ENCODE measurements at places on chromosomes 2 and 18.
A peak's percentile ranks its signal among the peaks of the same experiment; 100 is the strongest.

GRCh38 chr2:209411718-209412117, 12.1 kb upstream of the MAP2 start:
- DNase-seq: no peak

DNA sequence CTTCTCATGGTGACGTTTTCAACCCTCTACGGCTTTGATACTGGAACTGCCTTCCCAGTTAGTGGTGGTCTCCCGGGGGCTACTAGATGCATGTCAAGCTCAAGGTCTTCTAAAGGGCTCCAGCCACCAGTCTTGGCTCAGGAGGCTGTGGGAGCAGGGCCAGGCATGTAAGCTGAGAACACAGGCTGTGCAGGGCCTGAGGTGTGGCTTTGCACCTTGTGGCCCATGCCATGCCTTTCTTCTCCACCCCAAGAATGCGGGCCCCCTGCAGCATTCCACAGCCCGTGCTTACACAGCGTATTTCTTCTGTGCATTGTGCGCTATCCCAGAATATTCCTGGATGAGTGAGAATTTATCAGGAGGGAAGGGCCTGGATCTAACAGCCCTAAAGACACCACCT, 144.9 kb downstream of the SEPTIN10 start:
- no peak for DNase-seq

DNA sequence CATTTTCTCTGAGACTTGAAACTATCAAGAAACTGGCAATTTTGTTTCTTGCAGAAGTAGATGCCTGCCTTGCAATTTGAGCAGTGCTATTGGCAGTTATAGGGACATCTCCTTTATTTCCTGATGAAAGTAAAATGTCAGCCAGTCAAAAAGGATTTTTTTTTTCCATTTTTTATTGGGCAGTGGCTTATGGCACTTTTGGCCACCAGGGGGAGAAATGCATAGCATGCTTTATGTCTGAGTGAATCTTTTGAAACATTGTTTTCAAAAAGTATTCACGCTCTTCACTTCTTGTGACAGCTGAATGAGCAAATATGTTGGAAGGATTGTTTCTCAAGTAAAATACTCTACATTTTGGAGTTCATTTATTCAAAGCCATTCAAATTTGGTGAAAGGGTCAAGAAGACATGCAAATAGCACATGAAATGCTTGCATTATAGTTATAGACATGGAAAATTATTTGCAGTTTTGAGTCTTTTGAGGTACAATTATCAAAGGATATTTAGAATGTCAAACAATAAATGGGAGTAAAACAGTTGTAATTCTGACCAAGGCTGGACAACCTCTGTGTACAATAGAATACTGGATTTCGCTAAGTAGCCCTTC, 491.0 kb downstream of the CDH2 start:
- no peak for DNase-seq

DNA sequence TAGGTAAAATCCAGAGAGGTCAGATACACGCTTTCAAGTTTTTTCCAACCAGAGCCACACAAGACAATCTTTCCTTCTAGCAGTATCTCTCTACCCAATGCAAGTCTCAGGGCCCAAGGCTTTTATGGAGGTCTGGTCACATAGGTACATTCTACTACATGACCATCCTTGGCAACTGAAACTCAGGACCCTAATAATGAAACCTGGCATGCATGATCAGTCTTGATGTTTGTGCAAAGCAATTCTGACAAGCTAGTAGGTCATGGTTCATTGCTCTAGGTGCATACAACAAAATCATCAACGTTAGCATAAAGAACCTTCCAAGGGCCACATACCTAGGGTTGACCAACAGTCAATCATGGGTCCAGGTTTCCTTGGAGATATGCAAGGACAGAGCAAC, 33.2 kb upstream of the CCDC88A start:
- DNase-seq: no peak

- DNase-seq: peak; percentile 32
Observed at GRCh38 chr2:225400060-225400511, 576 bp downstream of the NYAP2 start.

DNA sequence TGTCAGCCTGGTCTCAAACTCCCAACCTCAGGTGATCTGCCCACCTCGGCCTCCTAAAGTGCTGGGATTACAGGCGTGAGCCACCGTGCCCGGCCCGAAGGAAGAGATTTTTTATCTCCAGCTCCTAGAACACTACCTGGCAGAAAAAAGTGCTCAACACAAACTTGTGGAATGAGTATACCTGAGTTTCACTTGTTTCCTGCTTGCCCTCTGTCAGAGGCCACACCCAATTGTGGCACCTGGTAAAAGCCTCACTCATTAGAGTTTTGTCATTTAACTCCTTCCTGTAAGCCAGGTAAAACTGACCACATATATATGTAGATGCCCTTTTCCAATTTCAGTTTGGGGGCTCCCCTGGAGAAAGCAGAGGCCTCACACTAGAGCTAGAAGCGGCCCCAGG, 42.2 kb upstream of the RTN4 start:
- DNase-seq: no peak

DNA sequence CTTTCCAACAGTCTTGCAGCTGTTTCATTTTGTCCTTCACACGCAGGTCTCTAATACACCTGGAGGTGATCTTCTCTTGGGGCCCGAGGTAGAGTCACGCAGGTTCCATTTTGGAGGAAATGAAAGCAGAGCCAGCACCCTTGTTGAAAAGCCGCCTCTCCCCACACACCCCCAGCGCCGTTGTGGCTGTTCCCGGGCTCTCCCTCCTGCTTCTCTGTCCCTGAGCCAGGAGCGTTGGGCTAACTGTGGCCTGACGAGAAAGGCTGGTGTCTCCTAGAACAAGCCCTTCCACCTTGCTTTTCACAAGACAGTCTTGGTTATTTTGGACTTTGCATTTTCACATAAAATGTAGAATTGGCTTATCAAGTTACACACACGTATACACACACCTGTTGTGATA, 16.3 kb downstream of the SNED1 start:
- no peak for DNase-seq

DNA sequence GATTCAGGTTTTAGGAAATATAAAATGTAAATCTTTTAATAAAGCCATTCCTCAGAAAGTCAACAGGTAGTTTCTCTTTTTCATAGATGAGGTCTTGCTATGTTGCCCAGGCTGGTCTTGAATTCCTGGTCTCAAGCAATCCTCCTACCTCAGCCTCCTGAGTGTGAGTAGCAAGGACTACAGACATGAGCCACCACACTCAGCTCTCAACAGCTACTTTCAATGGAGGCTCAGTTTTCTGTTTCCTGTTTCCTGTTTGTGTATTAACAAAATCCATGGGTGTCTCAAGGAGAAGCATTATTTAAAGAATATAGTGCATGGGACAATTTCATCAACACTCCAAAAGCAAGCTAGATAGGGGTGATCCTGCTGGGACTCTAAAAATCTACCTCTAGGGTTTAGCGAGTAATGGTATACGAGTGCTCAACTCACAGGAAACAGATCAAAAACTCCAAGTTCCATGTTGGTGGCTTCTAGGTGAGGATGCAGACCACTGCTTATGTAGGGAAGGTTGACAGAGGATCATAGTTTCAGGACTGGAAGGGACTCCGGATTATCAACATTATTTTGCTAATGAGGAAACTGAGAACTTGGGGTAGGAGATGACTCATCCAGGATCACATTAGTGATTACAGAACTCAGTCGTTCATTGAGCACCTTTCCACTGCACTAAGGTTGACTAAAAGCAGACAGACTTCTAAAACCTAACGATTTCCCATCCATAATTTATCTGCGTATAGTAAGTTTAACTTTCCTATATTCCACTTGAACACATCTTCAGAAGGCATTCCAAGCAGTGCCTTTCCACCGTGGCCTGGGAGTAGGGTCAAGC, 61.7 kb upstream of the WIPF1 start:
- no peak for DNase-seq

GRCh38 chr2:23526114-23526513, 141.1 kb downstream of the KLHL29 start:
- DNase-seq: no peak

DNA sequence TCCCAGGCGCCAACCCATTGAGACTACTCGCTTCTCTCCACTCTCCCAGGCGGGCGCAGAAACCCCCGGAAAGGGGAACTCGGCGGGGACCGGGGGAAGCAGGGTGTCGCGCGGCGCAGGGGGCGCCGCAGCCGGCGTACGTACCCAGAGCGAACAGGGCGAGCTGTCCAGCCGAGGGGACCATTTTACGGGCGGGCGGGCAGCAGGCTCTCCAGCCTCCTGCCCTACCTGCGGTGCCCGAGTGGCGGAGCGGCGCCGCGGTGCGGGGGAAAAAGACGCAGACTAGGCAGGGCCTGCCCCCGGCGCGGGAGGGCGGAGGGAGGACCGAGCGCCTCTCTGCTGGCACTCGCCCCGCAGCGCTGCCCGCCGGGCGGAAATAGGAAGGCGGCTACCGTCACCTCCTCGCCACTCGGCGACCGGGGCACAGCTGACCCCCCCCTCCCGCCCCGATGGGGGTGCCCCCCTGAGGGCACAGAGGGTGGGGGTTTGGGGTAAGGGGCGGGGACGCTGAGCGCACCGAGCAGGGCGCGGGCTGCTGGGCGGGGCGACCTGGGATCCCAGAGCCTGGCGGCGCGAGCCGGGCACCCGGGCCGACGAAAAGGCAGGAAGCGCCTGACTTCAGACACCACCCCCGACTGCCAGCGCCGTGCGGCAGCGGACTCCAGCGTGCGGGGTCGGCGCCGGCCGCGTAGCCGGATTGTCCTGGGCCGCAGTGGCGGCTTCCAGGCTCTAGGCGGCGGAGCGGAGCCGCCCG, at the start of gene TGFA:
Gene TGFA (minus strand): TSS at position 243 of the 754 bp plus-strand sequence. CDS start 59 bp downstream, at position 184.
- no peak for DNase-seq

DNA sequence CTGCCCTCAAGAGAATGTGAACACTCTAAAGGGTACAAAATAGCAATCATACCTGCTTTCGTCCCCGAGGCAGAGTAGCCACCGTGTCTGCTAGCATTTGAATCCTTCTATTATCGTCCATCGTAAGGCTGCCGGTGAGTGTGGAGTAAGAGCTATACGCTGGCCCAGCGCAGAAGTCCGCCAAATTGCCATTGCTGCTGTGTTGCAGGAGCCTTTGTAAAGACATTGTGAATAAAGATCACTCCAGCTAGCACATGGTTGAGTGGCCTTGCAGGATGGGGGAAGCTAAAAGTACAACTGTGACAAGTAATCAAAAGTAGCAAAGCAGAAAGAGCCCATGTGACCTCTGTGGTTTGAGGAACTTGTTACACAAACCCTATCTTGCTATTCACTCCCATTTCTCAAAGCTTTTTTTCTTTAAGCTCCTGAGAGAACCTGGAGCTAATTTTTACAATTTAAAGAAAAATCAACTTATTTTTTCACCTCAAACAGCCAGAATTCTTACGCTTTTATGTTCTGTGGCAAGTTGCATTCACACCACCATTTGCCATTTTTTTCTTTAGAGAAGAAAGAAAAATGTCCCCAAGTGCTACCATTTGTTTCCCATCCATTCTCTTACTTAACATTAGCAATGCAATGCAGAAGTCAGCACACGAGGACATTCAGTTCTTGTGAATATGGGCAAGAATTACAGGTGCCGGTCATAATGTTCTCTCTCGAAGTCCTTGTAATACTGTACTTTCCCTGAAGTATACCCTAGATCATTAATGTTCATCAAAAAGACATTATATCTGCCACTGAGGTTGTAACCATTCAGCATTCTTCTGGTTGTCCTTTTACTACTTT, at the start of gene CYTIP:
Gene CYTIP (minus strand): TSS at position 295 of the 846 bp plus-strand sequence. CDS start 69 bp downstream, at position 226.
- DNase-seq: no peak

DNA sequence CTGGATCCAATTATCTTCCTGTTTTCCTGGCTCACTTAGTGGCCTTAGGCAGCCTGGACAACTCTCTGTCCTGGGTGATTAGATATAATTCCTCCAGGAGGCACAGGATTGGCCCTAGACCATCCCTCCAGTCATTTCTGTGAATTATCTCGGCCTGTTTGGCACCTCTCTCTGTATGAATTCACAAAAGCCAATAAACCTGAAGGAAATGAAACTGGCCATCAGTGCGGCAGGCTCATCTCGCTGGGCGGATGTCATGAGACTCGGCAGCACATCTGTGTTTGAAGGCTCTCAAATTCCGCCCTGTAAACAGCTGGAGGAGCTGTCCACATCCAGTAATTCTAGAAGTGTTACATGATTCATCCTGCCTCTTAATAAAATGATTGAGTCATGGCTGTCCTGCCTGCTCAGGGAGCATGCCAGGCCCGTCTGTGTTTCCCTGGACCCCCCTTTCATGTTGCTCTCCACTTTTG, 38.6 kb downstream of the ACOXL start:
- DNase-seq: no peak

DNA sequence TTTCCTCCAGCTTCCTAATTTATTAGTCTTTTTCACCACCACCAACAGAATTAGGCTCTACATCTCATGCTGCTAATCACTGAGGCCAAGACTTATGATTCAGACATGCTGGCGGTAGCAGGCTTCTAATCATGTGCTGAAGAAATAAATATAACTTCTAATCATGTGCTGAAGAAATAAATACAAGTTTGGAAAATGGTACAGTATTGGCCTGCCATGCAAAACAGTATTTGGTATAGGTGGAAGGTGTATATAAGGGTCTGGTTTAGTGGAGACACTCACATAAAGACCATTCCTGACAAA, 240.7 kb downstream of the TGIF1 start:
- no peak for DNase-seq

- DNase-seq: no peak
Observed at GRCh38 chr2:222747526-222748160, 76.2 kb downstream of the MOGAT1 start.

DNA sequence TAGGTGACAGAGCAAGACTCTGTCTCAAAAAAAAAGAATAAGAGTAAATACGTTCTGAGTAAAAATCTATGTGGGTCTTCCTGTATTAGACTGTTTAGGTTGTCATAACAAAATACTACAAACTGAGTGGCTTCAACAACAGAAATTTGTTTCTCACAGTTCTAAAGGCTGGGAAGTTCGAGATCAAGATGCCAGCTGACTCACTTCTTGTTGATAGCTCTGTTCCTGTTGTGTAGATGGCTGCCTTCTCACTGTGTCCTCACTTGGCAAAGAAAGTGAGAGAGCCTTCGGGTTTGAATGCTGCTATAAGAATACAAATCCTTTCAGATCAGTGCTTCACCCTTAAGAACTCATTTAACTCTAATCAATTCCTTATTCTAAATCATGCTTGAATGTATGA, 430.0 kb upstream of the VWC2L start:
- DNase-seq: no peak

GRCh38 chr2:71069376-71069775, 928 bp downstream of the NAGK start:
- DNase-seq: no peak

GRCh38 chr2:98514096-98514639, 69.5 kb downstream of the INPP4A start:
- no peak for DNase-seq

DNA sequence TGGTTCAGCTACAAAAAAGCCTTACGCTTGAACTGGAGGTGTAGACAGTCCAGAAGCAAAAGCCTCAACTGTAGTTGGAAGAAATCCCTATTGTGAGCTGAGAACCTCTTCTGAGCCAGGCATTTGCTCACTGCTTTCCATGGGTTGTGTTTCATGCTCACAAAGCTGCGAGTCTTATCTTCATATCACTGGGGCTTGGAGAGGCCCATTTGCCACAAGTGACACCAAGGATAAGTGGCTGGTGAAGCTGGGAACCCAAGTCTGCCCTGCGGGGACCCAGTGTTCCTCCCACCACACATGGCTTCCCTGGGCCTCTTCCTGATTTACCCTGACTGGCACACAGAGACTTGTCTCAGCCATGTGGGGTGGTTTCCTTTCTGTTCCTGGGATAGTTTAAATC, 130.4 kb downstream of the RNF144A start:
- no peak for DNase-seq

- DNase-seq: no peak
Observed at GRCh38 chr2:241570961-241571581, 12.5 kb downstream of the BOK start.

- DNase-seq: no peak
Observed at GRCh38 chr18:32252141-32252860, 62.5 kb downstream of the MEP1B start.
